ENCODE measurements at places on chromosomes 1 and 21.

DNA sequence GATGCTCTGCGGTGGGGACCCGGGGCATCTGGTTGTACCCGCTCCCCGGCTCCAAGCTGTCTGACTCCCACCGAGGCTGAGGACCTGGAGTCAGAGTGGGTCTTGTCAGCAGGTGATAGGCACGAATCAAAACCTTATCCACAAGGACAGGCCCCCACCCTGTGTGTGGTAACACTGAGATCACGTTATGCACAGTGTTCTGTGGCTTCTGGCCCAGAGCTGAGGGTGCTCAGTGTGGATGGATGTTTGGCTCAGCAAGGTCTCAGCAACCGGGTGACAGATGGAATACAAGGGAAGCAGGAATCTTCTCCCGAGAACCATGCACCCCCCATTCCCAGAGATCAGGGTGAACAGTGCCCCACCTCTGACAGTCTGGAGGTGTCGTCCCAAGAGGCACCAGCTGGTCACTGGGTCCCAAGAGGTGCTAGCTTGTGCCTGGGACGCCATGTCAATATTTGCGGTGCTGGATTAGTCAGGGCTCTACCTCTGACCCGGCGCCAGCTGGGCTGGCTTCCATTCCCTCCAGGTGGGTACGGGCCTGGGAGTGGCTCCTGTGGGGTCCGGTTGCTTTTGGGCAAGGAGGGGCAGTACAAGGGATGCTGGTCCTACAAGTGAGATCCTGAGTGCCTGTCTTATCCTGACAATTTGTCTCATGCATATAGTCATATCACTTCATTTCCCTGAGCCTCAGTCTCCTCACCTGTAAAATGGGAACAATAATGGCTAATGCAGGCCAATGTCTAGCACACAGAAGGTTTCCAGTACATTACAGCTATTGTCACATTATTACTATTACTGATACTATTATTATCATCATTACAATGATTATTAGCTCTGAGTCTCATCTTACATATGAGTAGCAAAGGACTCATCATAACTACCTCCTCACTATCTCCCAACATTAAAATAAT, 957 bp downstream of the CAPN9 start:
- no peak for DNase-seq

- DNase-seq, result no peak
These were observed 36.2 kb upstream of the TNFSF4 start for GRCh38 chr1:173243300-173243699.

DNA sequence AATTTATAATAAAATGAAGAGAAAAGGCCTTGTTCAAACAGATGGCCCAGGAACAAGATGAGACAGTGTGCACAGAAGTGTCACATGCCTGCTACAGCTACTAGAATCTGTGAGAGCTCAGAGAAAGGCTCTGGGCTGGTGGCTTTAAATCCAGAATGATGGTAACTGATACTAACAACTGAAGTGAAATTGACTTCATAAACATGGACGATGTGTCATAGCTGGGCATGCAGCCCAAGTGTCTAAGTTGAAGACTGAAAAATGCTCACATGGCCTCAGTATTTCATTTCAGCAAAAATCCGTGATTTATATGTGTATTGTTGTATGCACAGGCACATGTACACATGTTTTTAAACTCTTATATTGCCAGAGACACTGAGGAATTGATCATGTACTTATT, 208.3 kb upstream of the RUNX1 start:
- DNase-seq, result no peak

DNA sequence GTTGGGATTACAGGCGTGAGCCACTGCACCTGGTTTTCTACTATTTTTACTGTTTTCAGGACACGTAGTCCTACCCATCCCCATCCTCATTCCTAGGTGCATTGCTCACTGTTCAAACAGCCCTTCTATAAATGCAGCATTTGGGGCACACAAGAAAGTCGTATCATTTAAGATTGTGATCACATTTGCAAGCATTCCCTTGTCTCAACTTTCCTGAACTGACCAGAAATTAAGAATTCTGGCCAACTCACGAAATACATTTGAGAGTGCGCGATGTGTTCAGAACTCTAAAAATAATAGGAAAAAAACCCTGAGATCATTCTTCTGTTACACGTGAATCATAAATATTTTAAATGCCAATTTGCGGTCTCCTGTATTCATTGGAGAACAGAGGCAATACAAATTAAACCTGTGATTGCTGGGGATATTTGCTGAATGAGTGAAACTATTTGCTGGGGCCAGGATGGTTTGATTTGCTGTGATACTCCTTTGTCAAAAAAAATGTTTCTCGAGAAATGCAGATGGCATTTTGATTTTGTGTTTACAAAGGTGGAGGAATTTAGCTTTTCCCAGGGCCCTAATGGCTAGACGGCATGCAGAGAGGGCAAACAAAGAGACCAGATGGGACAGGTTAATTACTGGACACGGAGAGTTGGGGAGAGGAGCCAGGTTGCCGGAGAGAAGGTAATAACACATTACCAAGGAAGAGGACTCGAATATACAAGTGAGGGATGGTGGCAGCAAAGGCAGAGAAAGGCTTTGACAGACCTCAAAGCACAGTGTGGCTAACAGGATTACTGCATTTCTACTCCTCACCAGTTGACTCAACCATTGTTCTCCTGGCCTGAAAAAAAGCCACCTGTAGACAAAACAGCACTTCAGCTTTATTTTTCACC, 38.4 kb downstream of the STPG1 start:
- DNase-seq, result no peak

- no peak for DNase-seq
These were observed 15.6 kb upstream of the C21orf91 start for GRCh38 chr21:17834639-17835354.

GRCh38 chr1:53462769-53463501, 3.7 kb downstream of the DMRTB1 start:
- DNase-seq, result no peak
